HCT116 (cell line): ENCODE measurements at places on chromosomes 5 and 9.

- peaks cover 19% of the 10 kb centered on the region for H3K4me1 ChIP-seq
- no peak overlapping the region for H3K4me3 ChIP-seq
- H3K36me3 ChIP-seq = no peaks in the 10 kb centered on the region
- DNase-seq = no peak
- no peak overlapping the region for H3K27ac ChIP-seq
- H3K27me3 ChIP-seq = no peaks in the 10 kb centered on the region
These were observed 51.0 kb downstream of the FER start for GRCh38 chr5:108798513-108799265.

- H3K4me1 ChIP-seq = no peaks in the 10 kb centered on the region
- H3K36me3 ChIP-seq = no peaks in the 10 kb centered on the region
- H3K4me3 ChIP-seq = no peak overlapping the region
- H3K27ac ChIP-seq = no peak overlapping the region
- no peak for DNase-seq
- H3K27me3 ChIP-seq = no peaks in the 10 kb centered on the region
These were observed 173.2 kb downstream of the DAB2IP start for GRCh38 chr9:121824651-121825030.

- no peak overlapping the region for H3K27ac ChIP-seq
- H3K27me3 ChIP-seq = no peaks in the 10 kb centered on the region
- DNase-seq = no peak
- H3K36me3 ChIP-seq = no peaks in the 10 kb centered on the region
These were observed 19.3 kb downstream of the SLC6A7 start for GRCh38 chr5:150209099-150209635.

DNA sequence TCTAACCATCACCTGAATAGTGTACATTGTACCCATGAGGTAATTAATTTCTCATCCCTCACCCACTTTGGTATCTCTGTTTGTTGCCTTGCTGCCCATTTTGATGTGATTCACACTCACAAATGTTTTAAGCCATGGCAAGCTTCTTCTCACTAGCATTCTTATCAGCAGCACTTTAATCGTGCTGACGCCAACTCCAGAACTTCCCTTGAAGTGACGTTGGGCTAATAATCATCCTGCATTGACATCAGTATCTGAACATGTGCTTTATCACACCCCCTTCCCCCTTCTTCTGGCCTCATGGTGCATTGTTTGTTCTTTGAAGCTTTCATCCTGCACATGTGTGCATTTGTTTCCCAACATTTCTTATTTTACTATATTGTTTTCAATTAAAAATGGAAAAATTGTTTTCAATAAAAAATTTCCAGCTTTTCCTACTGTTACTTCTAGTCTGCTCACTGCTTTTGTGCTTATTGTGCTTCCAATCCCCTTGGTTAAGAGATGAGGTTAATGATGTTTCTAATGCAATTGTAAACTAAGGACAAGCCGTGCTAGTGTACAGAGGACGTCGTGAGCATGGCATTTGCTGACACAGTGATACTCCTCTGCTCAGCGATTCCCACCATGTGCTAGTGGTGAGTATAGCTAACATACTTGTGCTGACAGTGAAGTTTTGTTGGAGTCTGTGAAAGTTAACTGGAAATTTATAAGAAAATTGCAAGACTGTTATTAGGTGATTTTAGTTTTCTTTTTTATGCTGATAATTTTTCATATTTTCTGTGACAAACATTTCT, 238.5 kb downstream of the KDM4C start:
- no peak overlapping the region for H3K4me3 ChIP-seq
- no peak overlapping the region for H3K27ac ChIP-seq
- H3K36me3 ChIP-seq = no peaks in the 10 kb centered on the region
- no peak for DNase-seq

DNA sequence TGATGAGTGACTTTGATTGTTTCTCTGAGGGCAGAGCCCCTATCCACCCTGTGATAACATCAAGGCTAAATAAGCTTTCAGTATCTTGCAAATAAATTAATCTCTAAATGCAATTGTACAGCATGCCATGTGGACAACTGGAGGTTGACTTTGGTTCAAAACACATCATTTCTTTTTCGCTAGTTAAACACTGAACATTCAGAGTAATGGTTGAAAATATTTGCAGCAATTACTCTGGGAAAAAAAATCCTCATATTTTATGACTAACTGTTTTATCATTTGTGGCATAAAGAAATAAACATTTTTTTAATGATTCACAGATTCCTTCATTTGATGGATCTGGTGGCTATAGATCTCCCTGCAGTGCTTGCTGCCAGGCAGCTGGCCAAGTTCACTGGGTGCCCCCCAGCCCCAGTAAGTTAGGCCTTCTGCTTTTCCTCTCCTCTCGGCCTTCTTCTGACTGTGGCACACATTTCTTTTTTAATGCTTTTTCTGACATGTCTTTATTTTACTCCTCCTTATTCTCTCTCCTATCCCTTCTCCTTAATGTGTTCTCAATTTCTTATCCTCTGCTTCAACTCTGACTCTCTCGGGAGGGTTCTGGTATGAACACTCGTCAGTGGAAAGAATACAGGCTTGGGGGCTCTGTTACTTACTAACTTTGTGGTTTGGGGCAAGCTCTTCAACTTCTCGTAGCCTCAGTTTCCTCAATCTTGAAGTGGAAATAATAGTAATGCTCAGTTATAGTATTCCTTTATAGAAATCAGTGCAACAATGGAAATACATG, 69.6 kb downstream of the ADAMTSL1 start:
- H3K27ac ChIP-seq = no peak overlapping the region
- H3K36me3 ChIP-seq = no peaks in the 10 kb centered on the region
- no peak for DNase-seq
- H3K4me3 ChIP-seq = no peak overlapping the region
- H3K27me3 ChIP-seq = no peaks in the 10 kb centered on the region
- H3K4me1 ChIP-seq = no peaks in the 10 kb centered on the region

DNA sequence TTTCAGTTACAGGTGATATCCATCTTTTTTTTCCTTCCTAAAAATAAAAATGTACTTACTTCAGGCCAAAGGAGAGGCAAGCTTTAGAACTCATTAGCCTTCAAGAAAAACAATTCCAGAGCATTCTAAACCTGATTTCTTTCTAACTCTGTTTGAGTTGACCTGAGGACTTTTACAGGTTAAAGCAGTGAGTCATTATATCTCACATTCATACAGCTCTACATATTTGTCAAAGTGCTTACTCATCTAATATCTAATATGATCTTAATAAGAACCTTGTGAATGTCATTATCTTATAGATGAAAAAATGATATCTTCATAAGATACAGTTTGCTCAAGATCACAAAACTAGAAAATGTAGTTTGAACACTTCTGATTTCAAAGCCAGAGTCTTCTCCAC, 149.2 kb upstream of the CDKN2B start:
- no peaks in the 10 kb centered on the region for H3K36me3 ChIP-seq
- H3K4me3 ChIP-seq = no peak overlapping the region

- no peak for DNase-seq
- no peak overlapping the region for H3K27ac ChIP-seq
- H3K27me3 ChIP-seq = no peaks in the 10 kb centered on the region
- H3K4me3 ChIP-seq = no peak overlapping the region
- no peaks in the 10 kb centered on the region for H3K36me3 ChIP-seq
- H3K4me1 ChIP-seq = no peaks in the 10 kb centered on the region
These were observed 28.0 kb downstream of the ERAP2 start for GRCh38 chr5:96904054-96904931.

GRCh38 chr9:77892171-77892570, 139.4 kb downstream of the GNAQ start:
- no peak overlapping the region for H3K27ac ChIP-seq
- H3K36me3 ChIP-seq = no peaks in the 10 kb centered on the region
- H3K4me1 ChIP-seq = peaks cover 9% of the 10 kb centered on the region
- no peak overlapping the region for H3K4me3 ChIP-seq

DNA sequence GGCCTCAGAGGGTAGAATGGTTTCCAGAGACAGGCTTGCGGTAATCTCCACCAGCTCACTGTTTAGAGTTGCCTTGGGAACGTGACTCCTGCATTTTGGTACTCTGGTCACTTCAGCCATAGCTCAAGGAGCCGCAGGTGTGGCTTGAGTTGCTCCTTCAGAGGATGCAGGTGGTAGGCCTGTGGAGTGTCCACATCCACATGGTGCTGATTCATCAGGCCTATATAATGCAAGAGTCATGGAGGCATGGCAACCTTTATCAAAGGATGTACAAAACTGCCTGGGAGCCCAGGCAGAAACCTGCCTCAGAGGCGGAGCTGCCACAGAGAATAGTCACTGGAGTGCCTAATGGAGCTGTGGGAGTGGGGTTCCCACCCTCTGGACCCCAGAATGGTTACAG, 114.2 kb downstream of the ANXA1 start:
- H3K27me3 ChIP-seq = 0 out of 2 replicates have a peak, but pooled peaks cover 3% of the 10 kb centered on the region
- H3K4me3 ChIP-seq = no peak overlapping the region

DNA sequence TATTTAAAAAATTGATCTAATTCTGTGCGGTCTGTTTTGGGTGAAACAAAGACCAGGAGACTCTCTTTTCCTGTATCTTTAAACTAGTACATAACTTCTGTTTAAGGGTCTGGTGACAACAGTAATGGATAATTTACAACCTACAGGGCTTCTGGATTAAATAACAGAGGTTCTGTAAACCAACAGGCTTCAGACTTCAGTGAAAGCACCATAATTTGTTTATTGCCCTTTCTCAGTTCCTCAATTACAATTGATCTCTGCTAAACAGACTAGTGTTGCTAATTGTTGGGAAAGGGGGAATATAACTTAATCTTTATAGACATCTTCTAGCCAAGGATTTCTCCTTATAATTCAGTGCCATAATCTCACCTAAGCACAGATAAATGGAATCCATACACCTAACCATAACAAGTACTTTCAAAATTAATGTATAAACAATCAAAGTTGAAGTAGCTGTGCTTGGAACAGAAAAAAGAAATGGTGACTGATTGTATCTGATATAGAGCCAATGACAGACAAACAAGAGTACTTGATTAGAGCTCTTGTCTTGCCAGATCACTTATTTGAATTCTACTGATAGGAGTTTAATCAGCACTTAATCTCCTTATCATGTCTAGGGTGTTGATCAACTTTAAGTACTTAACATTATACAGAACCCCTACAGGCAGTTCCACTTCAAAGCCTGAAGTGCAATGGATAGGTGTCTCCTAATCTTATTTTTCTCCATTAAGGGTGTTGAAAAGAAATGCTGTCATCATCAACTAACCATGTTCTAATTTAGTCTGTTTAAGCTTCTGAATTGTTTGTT, 536.0 kb downstream of the NR2F1-AS1 start:
- H3K36me3 ChIP-seq = no peaks in the 10 kb centered on the region
- H3K4me1 ChIP-seq = no peaks in the 10 kb centered on the region
- H3K27ac ChIP-seq = no peak overlapping the region
- H3K4me3 ChIP-seq = no peak overlapping the region
- no peaks in the 10 kb centered on the region for H3K27me3 ChIP-seq
- no peak for DNase-seq

DNA sequence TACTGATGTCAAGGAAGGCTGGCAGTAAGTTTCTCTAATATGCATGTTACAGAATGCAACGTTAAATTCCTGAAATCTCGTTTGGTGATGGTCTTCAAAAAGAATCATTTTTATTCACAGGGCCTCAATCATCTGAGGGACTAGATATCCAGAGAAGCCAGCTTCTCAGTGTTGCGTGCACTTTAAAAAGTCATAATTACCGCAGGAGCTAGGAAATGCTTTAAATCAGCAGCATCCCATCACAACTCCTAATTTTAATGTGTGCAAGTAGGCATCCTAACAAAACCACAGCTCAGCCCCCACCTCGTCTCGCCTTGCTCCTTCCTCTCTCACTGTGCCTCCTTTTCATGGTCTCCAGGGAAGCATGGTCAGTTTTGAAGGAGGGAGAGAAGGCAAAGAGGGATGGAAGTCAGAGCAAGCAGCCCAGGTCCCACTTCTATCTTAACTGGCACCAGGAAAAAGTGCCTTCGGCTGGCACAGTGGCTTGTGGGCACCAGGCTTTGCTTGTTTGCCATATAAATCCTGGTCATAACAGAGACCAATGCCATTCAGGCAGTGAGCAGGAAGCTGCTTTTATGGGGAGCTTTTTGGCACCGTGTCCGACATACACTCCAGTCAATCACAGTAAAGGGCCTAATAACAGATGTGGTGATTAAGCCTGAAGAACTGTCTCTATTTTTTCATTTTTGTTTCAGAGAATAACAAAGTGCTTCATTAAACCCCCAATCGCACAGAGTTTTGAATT, 21.4 kb downstream of the MEGF10 start:
- H3K4me1 ChIP-seq = no peaks in the 10 kb centered on the region
- H3K4me3 ChIP-seq = no peak overlapping the region
- no peaks in the 10 kb centered on the region for H3K27me3 ChIP-seq
- DNase-seq = no peak

DNA sequence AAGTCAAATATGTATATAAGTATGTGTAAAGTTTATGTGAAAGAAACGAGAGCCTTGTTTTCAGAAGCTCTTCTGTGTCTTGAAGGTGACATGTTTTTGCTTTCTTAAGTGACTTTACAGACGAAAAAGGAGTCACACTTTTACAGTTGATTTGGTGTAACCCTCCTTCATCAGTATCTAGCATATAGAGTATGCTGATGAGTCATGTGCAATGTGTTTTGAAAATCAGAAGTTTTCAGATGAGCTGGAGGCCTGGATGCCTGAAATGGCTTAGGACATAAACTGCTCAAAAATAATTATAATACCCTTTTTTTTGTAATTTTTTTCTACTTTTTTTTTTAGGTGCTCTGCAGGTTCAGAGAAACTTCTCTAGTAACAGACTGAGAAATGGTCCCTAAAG, 209.5 kb downstream of the CD180 start:
- no peak overlapping the region for H3K27ac ChIP-seq
- DNase-seq = no peak
- no peaks in the 10 kb centered on the region for H3K36me3 ChIP-seq
- H3K4me3 ChIP-seq = no peak overlapping the region

GRCh38 chr9:133227242-133227860, 18.3 kb upstream of the OBP2B start:
- H3K4me3 ChIP-seq = no peak overlapping the region
- no peak overlapping the region for H3K27ac ChIP-seq
- H3K27me3 ChIP-seq = no peaks in the 10 kb centered on the region
- H3K4me1 ChIP-seq = no peaks in the 10 kb centered on the region

DNA sequence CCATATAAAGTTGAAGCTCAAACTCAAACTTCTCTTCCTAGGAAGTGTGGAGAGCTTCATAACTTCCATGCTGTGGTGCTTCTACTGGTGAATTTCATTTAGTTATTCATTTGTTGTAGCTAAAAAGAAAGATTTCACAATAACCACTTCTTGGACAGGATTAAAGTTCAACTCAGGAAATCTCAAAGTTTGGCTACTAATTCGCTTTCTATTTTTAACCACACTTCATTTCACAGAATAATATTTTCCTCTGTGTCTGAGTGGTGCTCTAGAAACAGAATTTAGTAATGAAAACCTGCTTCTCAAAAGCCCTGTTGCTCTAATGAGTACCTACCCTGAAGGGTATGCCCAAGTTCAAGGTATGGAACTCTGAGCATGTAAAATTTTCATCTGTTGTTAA, 73.9 kb downstream of the ACTBL2 start:
- DNase-seq = no peak
- H3K27me3 ChIP-seq = no peaks in the 10 kb centered on the region
- no peak overlapping the region for H3K27ac ChIP-seq
- H3K36me3 ChIP-seq = no peaks in the 10 kb centered on the region
- no peak overlapping the region for H3K4me3 ChIP-seq
- H3K4me1 ChIP-seq = no peaks in the 10 kb centered on the region
